ENCODE measurements at places on chromosomes 13 and 19. TPM values are rescaled to one million over a fixed set of nuclear protein-coding genes. Genes with fewer than 3 reads are reported as not detected.

The MAMSTR gene
- 1.2 TPM for total RNA-seq

DNA sequence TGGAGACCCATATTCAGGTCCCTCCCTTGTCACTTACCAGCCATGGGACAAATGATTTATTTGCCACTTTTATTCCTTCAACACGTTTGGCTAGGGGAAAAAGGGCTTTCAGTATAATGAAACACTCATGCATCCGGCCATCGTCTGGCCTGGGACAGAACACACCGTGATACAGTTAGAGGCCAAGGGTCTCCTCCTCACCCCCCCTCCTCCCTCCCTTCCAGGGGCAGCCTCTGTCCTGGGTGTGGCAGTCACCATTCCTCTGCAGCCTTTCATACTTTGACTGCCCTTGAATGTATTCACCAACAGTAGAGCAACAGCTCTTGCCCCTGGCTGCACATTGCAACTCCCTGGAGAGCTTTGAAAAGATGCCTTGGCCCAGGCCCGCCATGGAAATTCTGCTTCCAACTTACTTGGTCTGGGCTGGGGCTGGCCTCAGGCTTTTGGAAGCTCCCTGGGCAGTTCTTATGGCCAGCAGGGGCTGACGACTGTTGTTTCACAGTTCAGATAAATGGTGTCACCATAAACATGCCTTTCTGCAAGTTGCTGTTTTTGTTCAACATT is 3.0 kb downstream of the PAK4 start:
- no peak for DNase-seq

DNA sequence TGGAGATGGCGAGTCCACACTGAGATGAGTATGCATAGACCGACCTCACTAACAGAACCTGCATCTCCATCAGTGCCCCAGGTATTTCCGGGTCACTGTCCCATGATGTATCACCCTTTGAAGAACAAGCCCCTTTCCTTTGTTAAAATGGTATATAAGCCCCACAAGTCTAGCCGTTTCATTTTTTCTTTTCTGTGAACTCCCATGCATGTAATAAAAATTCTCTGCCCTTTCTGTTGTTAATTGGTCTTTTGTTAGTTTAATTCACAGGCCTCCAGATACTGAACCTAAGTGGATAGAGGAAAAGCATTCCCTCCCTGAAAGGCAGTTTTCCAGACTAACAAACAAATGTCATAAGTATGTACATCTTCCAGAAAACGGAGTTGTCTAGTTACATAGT is 15.0 kb upstream of the CD177 start:
- DNase-seq = no peak

- DNase-seq = no peak
Observed at GRCh38 chr19:46533078-46533620, 37.5 kb upstream of the PNMA8B start.

GRCh38 chr19:55370305-55370988 is at the start of gene IL11:
TSS of gene IL11 (minus strand) at chr19:55370463. CDS start at chr19:55370310, 153 bp downstream.
- no peak for DNase-seq

GRCh38 chr13:40471076-40471475 is 195.4 kb downstream of the FOXO1 start:
- DNase-seq = no peak

DNA sequence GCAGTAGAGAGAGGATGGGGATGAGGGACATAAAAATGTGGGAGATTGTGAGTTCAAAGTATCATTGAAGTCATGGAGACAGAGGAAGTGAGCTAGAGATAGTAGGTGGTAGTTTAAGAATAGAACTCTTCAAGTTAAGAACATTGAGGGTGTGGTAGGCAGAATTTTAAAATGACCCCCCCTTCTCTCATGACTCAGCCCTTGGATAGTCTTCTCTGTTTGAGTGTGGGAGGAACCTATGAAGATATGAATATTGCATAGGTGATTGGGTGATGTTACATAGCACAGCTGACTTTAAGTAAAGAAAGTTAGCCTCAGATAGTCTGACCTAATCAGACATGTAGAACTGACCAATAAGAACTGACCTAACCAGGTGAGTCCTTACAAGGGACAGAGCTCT is 418.6 kb downstream of the FOXO1 start:
- no peak for DNase-seq

- peak; percentile 32 for DNase-seq
Observed at GRCh38 chr19:39223703-39224279, 19.7 kb upstream of the SYCN start.

GRCh38 chr13:107266657-107267056 is 698.7 kb upstream of the ARGLU1 start:
- no peak for DNase-seq

- peak; percentile 98 for DNase-seq
Observed at GRCh38 chr19:6393074-6393982, at the start of gene GTF2F1. TSS of gene GTF2F1 (minus strand) at chr19:6393164. CDS start at chr19:6392995, 169 bp downstream.

DNA sequence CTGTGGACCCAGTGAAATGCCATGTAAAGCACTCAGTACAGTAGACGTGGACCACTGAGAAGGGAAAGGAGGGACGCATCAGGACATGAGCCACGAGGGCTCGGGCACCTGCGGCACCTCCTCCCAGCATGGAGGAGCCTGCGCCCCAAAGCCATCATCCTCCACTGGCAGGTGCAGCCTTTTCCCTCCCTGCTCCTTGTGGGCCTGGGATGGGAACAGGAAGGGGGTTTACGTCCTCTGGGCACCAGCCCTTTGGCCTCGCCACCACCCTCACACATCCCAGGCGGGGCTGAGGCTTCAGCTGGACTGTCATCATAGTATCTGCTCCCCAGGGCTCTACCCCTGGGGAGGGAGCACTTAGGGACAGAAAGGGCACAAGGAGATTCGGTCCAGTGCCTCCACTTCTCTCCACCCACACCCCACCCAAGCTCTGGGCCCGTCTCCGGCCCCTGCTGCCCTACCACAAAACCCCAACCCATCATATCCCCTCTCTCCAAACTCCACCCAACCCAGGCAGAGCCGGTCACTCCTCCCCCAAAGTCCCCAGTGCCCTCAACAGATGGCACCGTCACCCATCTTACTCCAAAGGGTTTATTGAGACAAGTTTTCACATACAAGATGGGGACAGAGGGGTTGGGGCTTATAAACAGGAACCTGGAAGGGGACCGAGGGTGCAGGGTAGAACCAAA is 2.2 kb upstream of the PRKD2 start:
- no peak for DNase-seq

DNA sequence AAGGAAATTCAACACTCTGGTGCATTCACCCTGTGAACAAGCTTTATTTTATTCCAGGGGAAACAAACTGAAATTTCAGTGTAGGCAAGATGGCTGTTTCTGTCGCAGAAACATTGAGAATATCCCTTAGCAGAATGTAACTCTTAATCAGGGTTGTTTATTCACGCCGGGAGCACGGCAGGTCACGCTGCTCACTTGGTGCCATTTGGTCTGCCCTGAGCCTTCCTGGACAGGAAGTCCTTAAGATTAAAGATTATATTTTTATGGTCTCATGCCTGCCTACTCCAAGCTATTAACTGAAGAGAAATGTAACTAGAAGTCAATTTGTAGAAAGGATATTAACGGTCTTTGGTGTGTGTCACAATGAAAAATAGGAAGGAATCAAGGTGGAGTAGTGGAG is 185.3 kb upstream of the ARGLU1 start:
- no peak for DNase-seq

DNA sequence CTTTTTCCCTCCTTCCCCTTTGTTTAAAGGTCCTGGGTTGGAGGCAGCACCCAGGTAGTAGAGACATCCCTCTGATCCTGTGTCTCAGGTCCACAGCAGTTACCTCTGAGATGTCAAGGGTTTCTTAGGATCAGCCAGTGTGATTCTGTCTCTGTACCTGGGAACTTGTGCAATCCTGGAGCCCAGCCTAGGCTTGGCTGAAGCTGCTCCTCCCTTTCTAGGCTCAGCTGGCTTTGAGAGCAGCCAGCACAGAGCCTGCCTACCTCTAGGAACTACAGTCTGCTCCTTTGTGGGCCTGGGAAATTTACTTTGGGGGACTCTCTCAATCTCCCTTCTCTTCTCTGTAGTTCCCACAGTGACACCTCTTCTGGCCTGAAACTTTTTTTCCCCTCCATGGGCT is 171.6 kb downstream of the MTUS2 start:
- no peak for DNase-seq

GRCh38 chr19:1070931-1071791 is 4.2 kb downstream of the ARHGAP45 start:
- DNase-seq = no peak

DNA sequence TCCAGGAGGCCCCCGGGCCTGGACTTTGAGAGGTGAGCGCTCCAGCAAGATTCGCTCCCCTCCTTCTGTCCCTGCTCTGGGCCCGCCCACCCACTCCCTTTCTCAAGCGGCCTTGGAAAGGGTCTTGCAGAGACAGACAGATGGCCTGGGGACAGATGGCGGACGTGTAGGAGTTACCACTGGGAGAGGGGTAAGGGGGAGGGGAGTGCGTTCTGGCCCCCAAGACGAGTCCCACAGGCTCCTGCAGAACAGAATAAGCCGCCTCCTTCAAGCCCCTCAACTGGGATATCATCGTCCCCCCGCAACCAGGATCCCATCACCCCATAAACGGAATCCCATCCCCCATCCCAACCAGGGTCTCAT is 3.6 kb upstream of the TNFAIP8L1 start:
- DNase-seq = no peak

The MCF2L gene
- 1.7 TPM for total RNA-seq

DNA sequence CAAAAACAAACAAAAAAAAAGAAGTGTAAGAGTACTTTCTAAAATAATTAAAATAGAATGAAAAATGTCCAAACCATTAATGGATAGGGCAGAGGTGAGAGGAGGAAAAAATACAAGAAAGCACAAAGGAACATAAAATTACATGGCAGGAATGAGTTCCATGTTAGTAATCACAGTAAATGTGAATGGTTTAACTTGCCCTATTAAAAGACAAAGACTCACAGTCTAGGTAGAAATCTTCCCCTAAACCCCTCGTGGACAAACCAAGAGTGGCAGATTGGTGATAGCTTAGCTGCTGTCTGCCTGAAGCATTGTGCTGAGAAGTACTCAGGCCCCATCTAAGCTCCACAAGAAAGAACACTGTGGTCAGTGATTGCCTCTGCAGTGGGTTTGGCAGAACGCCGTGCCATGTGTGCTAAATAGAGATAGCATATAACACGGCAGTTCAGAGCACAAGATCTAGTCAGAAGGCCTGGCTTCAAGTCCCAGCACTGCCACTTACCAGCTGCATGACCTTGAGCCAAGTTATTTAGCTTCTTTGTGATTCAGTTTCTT is 103.5 kb downstream of the DPF1 start:
- no peak for DNase-seq
